ENCODE measurements at places on chromosomes 2 and 18. TPM values are rescaled to one million over a fixed set of nuclear protein-coding genes. Genes with fewer than 3 reads are reported as not detected.

The KIDINS220 gene
- polyA plus RNA-seq = 12.5 TPM

The C2orf80 gene
- not detected for polyA plus RNA-seq

The C1QL2 gene
- not detected for polyA plus RNA-seq

The LIMS4 gene
- polyA plus RNA-seq = not detected

- peak; percentile 37 for DNase-seq
Measured at GRCh38 chr2:111071600-111072171, 49.0 kb upstream of the BCL2L11 start.

- no peak for DNase-seq
Measured at GRCh38 chr2:54492335-54492734, 36.2 kb downstream of the SPTBN1 start.

DNA sequence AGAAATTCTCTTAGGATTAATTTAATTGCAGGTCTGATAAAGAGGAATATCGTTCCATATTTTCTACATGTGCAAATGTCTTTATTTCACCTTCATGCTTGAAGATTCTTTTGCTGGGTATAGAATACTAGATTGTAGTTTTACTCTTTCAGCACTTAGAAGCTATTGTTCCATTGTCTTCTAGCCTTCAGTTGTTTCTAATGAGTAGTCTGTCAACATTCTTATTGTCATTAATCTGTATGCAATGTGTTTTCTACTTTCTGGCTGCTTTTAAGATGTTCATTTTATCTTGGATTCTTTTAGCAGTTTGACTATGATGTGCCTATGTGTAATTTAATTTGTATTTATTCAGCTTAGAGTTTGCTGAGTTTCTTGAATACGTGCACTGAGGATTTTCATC, 64.3 kb upstream of the ZNF385B start:
- DNase-seq = no peak

GRCh38 chr2:188975497-188976102, 1.4 kb downstream of the COL3A1 start:
- DNase-seq = no peak

Data from B cell (primary cell).